ENCODE measurements at places on chromosomes 13 and 19.

DNA sequence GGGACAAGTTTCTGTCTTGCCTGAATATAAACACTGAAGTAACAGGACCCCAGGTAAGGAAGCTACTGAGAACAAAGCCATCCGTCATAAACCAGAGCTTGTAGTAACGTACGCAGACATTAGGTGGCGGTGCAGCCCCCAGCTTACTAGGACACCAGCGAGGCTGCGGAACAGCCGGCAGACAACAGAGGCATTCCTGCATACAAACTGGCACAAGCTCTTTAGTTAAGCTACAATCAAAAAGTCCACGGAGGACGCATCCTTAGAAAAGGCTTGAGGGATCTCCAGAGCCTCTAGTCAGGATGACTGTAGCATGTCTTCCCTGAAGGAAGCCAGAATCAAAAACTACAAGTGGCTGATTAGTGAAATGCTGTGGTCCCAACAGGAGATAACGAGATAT lies 26.2 kb downstream of the ZNF160 start:
- no peak for DNase-seq

- no peak for DNase-seq
These were observed 15.6 kb downstream of the TLE6 start for GRCh38 chr19:2992958-2993357.

GRCh38 chr13:43942286-43942685 lies 62.6 kb downstream of the LACC1 start:
- no peak for DNase-seq

- no peak for DNase-seq
These were observed 55.2 kb downstream of the SPATA13 start for GRCh38 chr13:24215732-24216131.

DNA sequence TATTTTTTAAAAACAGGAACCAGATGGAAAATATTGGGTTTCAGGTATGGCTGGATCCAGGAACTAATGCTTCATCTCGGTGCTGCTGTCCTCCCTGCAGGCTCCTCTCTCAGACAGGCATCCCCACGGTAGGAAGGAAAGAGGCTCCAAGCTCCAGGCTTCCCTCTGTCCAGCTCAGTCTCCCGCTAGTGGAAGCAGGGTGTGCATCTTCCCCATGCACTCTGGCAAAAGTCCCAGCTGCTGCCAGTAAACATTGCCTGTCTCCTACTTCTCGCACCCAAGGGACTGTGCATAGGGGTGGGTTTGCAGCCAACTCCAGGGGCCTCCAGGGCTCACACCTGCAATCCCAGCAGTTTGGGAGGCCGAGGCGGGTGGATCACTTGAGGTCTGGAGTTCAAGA lies 29.2 kb downstream of the IL12RB1 start:
- no peak for DNase-seq

DNA sequence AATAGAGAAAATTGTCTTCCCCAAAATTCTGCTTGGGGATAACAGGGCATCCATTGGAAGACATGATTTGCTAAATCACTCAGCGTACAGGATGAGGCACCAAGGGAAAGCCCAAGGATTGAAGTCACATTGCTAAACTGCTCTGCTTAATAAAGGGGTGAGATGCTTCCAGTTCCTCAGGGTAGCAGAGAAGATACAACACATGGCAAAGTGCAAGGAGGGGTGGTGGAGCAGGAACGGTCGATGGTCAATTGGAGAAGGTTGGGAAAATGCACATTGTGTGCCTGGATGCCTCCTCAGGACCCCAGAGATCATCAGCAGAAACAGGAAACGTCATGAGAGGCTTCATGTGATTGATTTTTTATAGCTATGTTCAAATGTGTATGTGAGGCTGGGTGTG lies 116.3 kb upstream of the SOX1 start:
- DNase-seq = no peak

- DNase-seq = no peak
These were observed 46.9 kb upstream of the SLITRK1 start for GRCh38 chr13:83929157-83929556.

- DNase-seq = no peak
These were observed 147.1 kb downstream of the NUFIP1 start for GRCh38 chr13:44842158-44842557.

DNA sequence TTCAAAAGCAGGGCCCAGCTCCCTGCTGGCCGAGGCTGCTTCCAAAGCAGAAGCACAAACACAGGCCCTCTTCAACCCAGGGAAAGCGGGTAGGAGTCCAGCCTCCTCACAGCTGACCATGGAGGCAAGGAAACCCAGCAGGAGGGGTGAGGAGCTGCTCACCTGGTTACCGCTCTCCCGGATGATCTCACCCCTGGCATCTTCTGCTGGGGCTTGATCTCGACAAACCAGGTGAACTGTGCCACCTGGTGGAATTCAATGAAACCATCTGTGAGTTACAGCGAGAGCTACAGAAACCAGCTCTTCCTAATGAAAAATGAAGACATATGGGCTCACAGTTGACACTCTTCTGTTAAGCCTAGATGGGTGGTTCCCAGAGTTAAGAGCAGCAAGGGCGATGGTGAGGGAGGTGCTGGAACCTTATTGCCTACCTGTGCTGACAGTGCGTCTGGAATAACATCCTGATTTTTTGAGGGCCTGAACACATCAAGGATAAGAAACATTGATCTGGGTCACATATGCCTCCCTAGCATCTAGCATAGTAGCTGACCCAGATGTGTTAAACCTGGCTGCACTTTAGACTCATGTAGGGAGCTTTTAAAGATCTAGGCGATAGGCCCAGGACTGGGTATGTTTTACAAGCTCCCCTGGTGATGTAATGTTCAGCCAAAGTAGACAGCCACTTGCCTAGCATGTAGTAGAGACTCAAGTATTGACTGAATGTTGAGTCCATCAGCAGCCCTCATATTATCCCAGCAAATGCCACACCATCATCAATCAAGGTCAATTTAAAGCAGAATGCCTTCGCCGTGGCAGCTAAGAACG lies 6.1 kb downstream of the DHRS12 start:
- no peak for DNase-seq

- no peak for DNase-seq
These were observed 173.2 kb upstream of the TRPC4 start for GRCh38 chr13:38042771-38043170.

DNA sequence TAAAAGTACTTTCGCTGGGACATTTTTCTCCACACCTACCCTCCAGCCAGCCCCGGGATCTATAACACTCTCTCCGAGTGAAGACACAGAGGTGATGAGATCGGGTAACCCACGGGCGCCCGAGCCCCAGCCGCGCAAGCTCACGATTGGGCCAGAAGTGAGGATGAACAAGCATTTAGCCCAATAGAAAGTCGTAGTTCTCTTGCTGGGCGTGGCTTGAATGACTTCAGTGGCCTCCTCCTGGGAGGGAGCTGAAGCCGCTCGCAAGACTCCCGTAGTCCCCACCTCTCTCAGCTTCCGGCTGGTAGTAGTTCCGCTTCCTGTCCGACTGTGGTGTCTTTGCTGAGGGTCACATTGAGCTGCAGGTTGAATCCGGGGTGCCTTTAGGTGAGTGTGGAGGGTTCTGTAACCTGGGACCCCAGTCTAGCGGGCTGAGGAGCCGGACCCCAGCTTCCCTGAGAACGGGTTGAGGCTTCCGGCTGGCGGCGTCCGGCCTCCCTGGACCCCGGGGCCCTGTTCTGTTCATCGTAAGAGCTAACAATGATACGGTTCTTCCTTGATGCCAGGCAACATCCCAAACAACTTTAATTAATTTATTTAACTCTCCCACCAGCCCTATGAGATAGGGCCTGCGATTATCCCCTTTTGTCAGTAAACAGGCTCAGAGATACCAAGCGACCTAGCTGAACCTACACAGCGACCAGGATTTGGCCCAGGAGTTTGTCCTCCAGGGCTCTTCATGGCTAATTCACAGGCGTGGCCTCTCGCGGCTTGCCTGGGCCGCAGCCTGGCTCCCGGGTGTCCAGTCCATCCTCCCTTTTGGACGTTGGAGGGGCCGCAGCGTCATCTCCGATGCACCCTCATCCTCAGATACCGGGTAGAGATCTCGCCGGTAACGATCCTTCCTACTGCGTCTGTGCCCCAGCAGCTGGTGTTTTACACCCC lies at the start of gene COX6B1:
TSS of gene COX6B1 (plus strand) at position 307 of the 945 bp plus-strand sequence. CDS start 2,921 bp downstream, outside the sequence.
- peak; percentile 74 for DNase-seq

- DNase-seq = no peak
These were observed 15.4 kb downstream of the ATP11A start for GRCh38 chr13:112705286-112705685.

DNA sequence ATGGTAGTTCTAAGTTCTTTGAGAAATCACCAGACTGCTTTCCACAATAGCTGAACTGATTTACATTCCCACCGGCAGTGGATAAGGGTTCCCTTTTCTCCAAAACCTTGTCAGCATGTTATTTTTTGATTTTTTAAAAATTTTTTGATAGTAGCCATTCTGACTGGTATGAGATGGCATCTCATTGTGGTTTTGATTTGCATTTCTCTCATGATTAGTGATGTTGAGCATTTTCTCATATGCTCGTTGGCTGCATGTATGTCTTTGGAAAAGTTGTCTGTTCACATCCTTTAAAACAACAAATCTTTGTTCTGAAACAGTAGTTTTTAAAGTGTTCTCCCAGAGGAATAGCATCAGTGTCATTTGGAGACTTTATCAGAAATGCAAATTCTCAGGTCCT lies 77.5 kb upstream of the POMP start:
- no peak for DNase-seq

DNA sequence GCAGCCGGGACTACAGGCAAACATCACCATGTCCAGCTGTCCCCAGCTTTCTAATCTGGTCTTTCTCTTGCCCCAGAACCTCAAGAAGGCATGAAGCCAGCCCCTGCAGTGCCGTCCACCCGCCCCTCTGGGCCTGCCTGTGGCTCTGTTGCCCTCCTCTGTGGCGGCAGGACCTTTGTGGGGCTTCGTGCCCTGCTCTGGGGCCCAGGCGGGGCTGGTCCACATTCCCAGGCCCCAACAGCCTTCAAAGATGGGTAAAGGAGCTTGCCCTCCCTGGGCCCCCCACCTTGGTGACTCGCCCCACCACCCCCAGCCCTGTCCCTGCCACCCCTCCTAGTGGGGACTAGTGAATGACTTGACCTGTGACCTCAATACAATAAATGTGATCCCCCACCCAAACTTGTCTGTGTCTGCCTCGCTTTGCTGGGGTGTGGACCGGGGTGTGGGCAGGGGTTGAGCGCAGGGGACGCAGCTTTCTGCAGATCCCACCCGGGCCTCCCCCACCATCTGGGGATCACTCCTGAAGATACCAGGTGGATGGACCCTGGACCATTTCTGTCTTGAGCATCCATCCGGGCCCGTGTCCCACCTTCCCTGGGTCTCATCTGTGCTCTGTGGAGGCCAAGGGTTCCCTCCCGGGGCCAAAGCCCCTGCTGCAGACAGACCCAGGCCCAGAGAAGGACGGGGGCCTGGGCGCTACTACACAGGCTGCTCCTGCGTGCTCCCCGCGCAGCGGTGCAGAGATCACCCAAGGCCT lies 15.3 kb downstream of the PRKCSH start:
- DNase-seq = no peak

- no peak for DNase-seq
These were observed 42.2 kb upstream of the FLT1 start for GRCh38 chr13:28537171-28537570.

DNA sequence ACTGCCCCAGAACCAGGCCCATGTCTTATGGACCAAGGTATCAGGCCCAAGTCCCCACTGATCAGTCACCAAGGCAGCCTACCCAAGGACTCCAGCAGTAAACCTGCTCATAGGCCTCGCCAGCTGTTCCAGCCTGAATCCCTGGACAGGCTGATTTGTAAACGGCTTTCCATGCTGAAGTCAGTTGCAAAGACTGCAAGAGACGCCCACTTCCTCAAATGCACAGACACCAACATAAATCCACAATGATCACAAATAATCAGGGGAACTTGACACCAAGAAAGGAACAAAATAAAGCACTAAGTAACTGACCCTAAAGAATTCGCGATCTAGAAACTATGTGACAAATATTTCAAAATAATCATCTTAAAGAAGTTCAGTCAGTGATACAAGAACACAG lies 75.2 kb downstream of the RXFP2 start:
- no peak for DNase-seq

DNA sequence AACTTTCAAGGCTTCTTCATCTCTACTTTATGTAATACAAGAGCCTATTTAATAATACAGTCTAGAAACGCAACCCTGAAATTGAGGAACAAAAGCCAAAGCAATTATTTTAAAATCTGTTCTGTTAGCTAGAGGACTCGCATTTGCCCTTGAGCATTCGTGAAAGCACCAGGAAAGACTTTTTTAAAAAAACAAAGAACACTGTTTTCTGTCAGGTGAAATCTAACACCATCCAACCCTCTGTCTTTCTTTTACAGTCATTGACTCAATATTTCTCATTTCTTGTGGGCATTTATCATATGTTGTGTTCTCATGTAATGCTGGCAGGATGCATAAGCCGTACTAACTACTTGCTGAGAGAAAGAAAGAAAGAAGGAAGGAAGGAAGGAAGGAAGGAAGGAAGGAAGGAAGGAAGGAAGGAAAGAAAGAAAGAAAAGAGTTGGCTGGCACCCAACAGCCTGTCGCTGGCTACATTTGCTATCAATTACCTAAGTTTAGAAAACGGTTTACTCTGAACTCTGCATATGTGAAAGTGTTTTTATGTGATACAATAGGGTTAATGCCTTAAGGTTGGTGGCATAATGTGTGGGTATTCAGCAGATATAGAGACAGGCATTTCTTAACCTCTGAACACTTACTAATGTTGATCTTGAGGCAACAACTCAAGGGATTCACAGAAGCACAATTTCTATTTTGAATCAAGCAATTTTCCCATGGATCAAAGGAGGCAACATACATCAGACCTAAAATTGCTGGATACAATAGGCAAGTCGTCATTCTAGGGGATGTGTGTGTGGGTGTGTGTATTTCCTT lies 445.4 kb downstream of the DCT start:
- DNase-seq = no peak

- DNase-seq = no peak
These were observed 44.6 kb upstream of the GRTP1 start for GRCh38 chr13:113408562-113408961.

GRCh38 chr13:28220166-28220565 lies 81.8 kb downstream of the PAN3 start:
- no peak for DNase-seq

- DNase-seq = no peak
These were observed 16.0 kb downstream of the IZUMO4 start for GRCh38 chr19:2112516-2113320.

DNA sequence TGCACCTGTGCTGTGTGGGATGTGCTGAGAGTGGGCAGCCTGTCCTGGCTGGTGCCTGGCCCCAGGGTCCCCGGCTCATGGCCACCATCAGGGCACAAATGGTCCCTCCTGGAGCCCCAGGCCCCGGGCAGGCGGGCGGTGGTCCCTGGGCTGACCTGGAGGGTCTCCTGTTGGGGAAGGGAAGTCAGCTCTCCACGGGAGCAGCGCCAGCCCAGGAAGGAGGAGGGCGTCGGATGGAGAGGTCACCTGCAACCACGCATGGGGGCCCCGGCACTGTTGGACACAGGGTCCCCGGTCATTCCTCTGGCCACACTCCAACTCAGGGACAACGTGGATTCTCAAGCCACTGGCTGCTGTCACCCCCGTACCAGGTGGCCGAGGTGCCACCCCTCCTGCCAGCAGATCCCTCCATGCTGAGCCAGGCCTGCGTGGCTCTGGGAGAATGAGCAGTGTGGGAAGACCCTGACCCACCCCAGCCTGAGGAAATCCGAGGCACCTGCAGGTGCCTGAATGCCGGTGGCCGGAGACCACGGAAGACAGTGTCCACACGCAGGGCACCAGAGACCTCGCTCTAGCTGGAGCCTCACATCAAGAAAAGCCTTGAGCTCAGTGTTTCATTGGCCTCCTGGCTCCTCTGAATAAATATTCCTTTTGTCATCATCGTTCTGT lies 13.5 kb downstream of the LMNB2 start:
- DNase-seq = no peak
